ENCODE measurements at places on chromosomes 7 and 10.

DNA sequence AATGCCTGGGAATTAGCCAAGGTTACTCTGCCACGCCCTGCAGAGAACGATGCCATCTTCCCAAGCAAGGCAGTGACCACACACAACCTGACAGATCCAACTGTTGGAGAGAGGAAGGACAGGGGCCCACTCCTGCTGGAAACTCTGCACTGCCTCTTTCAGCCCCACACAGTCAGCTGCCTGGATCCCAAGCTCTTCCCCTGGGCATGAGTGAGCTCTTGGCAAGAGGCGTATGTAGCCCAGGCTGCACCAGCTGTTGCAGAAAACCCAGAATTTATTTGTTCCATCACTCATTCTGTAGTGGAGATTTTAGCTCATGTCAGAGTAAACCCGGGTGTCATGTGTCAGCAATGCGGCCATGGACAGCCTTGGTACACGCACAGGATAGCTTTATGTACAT, 135.1 kb upstream of the TRIM24 start:
- DNase-seq: no peak

DNA sequence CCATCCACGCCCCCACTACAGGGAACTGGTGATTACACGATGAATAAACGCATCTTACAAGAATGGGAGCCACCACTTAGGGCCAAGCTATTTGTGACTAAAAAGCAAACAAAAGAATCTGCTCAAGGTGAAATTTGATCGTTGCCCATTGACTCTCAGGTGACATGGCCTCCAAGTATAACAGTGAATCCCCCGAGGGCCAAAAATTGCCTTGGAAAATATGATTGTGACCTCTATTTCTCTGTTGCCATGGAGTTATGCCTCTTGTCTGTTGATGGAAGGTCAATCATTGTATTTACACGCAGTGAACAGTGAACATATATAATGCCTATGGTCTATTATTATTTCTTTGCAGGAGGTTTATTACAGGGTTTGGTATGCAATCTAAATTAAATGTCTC, 282.3 kb downstream of the KLF6 start:
- no peak for DNase-seq

GRCh38 chr10:89431977-89432376, 17.6 kb downstream of the IFIT5 start:
- no peak for DNase-seq

DNA sequence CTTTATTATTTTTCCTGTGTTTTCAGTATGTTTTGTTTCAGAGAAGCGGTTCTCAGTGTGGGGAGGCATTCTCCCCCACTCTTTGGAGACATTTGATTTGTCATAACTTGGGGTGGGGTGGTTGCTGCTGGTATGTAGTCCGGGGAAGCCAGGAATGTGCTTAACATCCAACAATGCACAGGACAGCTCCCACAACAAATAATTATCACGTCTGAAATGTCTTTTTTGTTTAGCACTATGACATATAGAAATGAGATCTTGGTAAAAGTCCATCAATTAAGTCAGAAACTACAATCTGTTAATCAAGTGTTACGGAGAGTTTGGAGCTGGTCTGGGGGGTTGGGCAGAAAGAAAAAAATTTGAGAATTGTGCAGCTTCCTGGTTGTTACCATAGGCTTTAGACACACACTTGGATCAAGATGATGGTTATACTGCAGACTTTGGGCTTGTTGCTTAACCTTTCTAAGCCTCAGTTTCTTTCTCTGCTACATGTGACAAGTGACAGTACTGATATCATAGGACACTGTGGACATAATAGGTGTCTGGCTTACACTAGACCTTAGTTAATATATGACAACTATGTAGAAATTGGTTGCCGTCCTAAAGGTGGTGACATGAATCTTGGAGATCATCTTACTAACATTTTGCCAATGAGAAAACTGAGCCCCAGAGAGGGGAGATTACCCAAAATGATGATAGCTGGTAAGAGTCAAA, 113.7 kb downstream of the LRMDA start:
- no peak for DNase-seq

DNA sequence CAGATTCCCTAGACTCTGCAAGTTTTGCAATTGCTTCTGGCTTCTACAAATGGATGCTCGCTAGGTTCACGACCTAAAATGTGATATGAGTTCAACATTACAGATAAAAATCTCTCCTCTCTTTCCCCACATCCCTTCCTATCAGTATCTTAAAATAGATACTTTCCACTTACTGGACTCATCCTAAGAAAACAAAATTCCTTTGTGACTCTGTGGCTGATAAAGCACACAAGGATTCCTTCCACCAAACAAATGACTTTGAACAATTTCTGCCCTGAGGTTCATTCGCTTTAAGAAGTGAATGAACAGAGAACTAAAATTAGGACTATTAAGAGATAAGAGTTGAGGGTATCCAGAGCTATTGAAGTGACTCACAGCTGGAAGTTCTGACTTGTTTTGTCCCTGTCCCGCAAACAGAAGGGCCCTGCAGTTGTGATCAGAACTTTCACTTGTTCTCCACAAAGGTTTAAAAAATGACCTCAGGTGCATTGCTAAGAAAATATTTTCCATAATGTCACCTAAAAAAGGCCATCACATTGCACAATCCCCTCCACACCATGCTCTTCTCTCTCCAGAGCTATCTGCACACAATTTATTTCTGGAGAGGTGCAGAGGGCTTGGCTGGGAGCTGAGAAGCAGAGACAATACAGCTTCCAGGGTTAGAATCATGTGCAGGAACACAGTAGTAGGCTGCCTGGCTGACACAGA, 96.1 kb downstream of the PIP4K2A start:
- no peak for DNase-seq

DNA sequence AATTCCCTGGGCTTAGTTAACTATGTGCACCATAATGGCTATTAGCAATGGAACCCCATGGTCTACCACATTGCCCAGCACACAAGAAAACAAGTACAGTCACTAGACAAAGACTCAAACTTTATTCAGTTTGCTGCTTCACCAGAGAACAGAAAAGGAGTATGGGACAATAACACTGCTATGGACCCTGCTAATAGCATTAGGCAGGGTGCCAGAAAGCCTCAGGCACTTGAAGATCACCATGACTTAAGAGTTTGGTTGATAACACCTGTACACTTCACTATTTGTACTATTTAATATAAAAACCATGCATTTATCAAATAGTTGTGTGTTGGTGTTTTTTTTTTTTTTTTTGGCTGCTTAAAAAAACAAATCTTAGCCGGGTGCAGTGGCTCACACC, 159.6 kb downstream of the KMT2E start:
- no peak for DNase-seq

- DNase-seq: no peak
Observed at GRCh38 chr10:29841724-29842649, 207.2 kb upstream of the SVIL start.

- no peak for DNase-seq
Observed at GRCh38 chr10:128431083-128431482, 304.9 kb upstream of the MKI67 start.

DNA sequence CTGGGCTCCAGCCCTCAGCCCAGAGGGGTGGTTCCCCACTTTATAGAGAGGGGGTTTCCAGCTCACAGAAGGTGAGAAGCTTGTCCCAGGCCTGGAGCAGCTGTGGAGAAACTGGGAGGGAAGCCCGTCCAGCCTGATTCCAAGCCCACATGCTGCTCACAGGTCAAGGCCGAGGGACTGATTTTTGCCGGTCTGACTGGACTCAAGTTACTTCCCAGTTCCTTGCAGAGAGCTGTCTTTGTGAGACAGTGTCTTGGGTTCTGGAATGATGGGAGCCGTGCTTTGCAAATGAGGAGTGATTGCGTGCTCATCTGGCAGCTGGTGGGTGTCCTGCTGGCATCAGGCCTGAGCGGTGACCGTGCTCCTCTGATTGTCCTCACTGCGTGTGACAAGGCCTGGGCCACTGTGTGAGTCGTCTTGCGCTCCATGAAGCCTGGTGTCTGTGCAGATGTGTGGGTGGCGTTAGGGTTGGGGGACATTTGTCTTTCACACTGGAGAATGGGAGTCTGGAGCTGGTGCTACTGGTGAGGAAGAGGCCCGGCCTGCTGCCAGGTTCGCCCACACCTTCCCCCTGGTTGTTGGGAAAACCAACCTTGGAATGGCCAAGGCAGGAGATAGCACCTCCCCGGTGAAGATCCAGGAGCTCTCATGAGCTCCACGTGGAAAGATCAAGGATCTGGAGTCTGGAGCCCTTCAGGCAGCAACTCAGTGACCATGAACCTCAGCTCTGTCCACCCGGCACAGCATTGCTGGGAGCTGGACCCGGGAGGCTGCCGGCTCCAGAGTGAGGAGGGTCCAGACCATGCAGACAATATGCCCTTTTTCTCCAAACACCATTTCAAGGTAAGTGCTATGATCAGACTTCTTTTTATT, 129.6 kb downstream of the SMURF1 start:
- DNase-seq: no peak

GRCh38 chr10:76350583-76350982, 919.2 kb downstream of the LRMDA start:
- no peak for DNase-seq

DNA sequence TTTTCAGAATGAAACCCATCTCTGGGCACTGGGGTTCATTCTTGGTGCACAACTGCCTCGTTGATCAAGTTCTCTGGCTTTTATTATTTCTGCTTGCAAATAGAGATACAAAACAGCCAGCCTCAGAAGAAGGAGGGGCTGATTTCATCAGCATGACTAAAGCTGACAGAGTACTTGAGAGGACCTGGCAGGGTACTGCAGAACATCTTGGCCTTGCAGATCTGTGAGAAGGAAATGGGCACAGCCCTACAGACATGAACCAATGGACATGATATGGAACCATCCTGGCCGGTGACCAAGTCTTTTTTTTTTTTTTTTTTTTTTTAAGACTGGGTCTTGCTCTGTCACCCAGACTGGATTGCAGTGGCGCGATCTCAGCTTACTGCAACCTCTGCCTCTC, 240.6 kb downstream of the VTI1A start:
- no peak for DNase-seq

DNA sequence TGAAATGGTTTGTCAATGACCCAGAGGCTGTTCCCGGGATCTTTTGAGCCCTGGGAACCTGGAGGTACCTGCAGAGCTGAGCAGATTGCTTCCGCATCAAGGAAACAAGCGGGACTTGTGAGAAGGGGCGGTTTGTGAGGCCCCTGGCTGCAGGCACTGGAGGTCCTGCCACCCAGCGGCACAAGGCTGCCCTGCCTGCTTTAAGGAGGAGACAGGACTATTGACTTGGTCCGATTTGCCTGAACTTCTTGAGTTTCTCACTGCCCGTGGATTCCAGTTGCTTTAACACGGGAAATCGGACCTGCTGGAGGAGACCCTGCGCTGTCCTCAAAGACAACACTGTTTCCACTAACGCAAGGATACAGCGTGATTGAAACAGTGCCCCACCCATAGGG, 130.1 kb downstream of the DNAJB6 start:
- no peak for DNase-seq

GRCh38 chr7:4307316-4308204, 374.5 kb upstream of the FOXK1 start:
- no peak for DNase-seq

DNA sequence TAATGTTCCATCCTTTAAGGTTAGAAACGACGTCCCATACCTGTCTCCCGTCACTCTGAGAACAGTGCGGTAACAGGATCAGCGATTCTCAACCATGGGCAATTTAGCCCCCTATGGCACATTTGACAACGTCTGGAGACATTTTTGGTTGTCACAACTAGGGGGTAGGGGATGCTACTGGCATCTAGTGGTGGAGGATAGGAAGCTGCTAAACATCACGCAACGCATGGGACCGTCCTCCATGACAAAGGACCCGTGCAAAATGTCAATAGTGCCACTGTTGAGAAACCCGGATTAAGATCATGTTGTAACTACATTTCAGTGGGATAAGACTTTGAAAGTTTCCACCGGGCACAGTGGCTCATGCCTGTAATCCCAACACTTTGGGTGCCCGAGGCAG, 5.0 kb upstream of the PAXIP1 start:
- DNase-seq: no peak

- DNase-seq: no peak
Observed at GRCh38 chr7:48710995-48711394, 213.4 kb upstream of the CDC14C start.

DNA sequence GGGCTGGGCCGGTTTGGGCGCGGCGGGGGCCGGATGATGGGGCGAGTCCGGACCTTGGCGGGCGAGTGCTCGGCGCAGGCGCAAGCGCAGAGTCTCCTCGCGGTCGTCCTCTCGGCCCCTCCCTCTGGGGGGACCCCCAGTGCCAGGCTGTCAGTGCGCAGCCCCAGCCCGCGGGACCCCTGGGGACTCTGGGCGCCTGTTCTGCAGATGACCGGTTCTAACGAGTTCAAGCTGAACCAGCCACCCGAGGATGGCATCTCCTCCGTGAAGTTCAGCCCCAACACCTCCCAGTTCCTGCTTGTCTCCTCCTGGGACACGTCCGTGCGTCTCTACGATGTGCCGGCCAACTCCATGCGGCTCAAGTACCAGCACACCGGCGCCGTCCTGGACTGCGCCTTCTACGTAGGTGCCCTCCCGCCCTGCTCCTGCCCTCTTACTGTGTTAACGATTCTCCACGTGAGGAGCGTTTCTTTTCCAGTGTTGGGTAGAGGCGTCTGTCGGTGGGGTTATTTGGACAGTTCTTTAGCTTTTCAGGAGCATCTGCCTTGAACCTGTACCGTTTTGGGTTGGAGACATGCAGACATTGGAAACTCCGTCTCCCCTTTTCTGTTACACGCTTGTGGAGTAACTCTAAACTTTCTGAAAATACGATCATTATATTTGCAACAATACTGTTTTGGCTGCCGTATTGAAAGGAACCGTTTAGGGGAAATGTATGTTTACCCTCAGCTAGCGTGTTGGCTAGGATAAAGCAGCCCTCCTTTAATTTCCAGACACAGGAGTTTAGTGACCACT, 706 bp downstream of the BUB3 start:
- DNase-seq: no peak

DNA sequence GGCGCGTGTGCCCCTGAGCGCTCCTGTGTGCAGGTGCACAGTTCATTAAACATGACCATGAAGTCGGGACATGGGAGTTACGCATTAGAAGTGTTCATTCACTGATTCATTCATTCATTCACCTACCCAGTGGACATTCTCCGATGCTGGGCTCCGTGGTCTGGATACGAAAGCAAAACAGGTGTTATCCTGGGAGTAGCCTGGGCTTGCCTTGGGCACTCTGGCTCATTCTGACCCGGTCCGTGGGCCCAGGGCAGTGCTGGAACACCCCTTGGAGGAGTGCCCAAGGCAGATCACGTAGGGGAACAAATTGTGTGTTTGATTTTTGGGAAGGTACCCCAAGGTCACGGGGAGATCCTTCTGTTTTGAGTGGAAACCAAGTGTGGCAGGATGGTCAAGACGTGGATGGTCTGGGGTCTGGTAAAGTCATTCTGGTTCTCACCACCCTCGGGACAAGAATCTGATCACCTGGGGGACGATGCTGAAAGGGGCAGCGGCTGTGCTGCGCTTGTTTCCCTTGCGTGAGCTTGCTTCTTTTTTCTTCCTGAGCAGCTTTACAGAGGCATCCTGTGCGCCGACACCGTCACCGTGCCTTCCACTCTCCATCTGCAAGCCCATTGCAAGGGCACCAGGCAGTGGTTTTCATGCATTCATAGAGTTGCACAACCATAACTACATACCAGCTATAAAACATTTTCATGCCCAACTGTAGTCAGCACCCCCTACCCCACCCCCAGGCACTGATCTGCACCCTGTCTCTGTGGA, 10.1 kb downstream of the ELFN1 start:
- no peak for DNase-seq

GRCh38 chr7:44230286-44230685, 29.5 kb downstream of the YKT6 start:
- DNase-seq: no peak

- DNase-seq: no peak
Observed at GRCh38 chr7:150756166-150756565, 18.9 kb downstream of the GIMAP5 start.

Data from activated CD8-positive, alpha-beta memory T cell treated with anti-CD3 and anti-CD28 coated beads for 1 hour (primary cell).